ENCODE measurements at places on chromosomes 7 and 10.

DNA sequence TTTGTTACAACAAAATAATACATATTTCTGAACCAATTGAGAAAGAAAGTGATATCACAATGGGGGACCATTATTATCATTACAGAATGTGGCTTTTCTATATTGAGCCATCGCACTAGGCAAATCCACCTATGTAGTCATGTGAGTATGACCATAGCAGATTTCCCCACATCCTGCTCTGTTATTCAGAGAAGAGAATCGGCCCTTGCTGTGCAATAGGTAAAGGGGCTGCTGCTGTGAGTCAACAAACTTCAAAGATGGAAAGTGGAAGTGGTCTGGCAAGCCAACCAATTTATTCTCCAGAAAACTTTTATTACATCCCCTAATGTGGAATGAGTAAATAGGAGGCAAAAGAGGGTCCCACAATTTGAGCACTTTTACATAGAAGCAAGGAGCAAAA is 573.4 kb downstream of the ETV1 start:
- no peak for DNase-seq

DNA sequence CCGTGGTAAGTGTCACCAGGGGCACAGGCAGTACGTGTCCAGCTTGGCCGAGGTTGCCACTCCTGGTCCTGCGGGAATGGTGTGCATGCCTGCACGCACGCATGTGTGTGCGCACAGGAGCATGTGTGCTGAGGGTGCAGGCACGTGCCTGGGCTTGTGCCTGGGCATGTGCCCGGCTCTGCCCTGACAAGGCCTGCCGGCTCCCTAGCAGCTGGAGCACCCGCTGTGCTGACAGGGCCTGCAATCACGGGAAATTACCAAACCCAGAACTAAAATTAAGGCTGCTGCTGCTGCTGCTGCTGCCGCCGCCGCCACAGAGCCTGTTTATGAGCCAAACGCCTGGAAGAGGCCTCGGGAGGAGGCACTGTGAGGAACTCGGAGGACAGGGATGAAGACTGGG is 28.7 kb downstream of the GHRHR start:
- no peak for DNase-seq

- DNase-seq = peak; percentile 89
Measured at GRCh38 chr10:102241444-102242117, at the start of gene PITX3. TSS of gene PITX3 (minus strand) at chr10:102241512. CDS start at chr10:102232080, 9,432 bp downstream.

GRCh38 chr10:34231441-34232180 is 583.5 kb downstream of the PARD3 start:
- DNase-seq = no peak

- DNase-seq = no peak
Measured at GRCh38 chr7:3069771-3070449, 26.2 kb upstream of the CARD11 start.

GRCh38 chr7:140672382-140673062 is at the start of gene ADCK2:
TSS of gene ADCK2 (plus strand) at chr7:140672945. CDS start at chr7:140673331, 386 bp downstream.
- no peak for DNase-seq

DNA sequence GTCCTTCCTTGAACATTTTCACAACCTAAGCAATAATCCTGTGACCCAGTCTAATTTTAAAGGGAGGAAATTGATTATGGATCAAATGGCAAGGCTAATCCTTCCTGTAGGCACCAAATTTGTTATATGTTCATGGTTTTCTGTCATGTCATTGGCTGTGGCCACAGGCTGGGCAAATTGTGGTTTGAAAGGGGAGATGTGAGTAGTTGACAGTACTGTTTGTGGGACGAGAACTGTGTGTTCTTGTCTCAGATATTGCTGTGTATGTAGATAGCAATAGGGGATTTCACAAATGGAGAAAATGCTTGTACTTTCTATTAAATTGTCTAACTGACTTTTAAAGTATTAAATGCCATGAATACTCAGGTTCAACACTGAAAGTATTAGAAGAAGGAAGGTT is 8.1 kb upstream of the PRKG1 start:
- no peak for DNase-seq

GRCh38 chr10:133278577-133279265 is 2.1 kb upstream of the ADAM8 start:
- DNase-seq = peak; percentile 47

DNA sequence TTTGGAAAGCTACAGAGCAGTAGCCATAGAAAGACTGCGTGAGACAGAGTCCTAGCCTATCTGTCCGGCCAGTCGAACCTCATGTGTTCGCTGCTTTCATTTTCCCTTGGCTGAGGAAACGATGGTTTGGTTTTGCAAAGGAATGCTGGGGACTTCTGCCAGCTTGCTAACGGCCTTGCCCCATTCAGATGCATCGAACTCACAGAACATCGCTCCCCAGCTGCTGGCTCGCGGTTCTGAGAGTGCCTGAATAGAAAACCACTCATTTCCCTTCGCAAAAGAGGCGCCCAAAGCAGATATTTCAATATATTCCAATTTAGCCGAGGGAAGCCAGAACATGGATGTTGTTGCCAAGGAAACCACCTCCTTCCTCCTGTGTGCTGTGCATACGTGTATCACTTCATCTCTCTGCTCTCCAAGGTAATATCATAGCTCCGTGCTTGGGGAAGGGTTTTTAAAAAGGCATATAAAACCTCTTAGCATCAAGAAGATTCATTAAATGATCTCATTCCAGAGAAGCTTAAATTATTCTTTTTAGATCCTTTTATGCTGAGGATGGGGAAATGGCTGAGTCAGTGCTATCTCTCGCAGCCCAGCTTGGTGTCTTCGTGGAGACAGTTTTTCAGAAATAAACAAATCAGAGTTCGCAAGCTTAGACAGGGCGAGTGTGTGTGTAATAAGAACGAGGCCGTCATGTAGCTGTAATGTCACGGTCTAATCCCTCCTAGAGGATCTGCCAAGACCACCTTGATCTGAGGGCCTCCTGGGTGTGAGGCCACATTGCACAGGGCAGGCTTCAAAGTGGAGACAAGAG is 215.2 kb downstream of the RPS24 start:
- DNase-seq = peak; percentile 70

DNA sequence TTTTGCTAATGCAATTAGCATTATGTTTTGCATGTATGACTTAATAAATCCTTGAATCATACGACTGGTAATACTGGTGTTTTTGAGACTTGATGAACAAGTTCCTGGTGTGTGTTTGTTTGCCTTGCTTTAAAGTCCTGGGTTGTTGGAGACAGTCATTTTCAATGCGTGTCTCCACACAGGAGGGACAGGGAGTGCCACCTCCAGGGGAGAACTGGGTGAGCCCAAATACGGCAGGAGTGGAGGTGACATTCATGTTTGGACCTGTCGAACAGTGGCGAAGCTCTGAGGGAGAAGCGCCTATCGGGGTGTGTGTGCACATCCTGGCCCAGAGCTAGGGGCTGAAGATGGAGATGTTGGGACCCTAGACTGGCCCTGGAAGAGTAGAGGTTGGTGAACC is 43.8 kb downstream of the DAGLB start:
- DNase-seq = no peak

GRCh38 chr7:156832195-156832877 is 60.6 kb downstream of the LMBR1 start:
- no peak for DNase-seq

DNA sequence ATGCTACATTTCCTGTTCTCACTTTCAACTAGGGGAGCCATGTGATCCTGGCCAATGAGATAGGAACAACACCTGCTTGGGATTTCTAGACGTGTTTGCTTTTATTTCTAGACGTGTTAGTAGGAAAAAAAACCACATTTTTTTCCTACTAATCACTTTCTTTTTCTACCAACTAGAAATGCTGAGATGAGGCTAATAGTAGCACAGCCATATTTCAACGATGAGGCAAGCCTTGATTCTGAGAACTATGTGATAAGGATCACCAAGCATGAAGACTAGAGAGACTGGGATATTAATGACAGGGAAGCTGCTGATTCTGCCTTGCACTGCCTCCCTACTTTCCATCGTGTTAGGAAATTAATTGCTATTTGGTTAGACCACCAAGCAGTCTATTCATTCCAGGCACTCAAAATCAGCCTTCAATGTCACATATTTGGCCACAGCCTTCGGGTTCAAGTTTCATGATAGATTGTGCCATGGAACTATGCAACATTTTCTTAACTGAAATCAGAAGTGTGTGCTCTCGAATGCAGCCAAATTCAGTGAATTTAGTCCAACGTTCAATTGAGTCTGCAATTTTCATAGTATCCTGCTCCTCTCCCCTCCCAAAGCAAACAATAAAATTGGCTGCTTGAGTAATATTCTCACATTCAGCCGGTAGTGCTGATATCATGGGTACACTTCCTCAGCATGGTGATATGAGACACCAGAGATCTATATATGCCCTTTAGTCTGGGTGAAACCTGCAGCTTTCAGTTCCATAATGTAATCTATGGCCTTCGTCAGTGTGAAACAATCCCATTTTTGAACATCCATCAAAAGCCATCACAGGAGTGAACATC is 98.1 kb downstream of the GPR37 start:
- DNase-seq = no peak

DNA sequence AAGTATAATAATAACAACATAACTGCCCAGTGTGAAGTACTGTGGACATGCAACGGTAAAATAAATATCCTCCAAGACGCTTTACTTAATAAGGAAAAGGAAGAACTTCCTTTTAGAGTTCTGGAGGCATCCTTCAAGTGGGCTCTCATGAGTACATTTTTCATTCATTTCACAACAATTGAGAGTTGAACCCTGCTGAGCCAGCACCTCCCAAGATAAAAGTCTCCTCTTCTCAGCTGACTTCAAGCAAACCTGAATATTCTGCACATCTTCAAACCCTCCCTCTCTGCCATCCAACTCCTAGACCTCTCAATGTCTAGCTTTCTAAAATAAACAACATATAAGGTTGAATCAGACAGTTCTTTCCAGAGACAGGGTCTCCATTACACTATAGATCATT is 7.5 kb downstream of the CCDC71L start:
- DNase-seq = no peak

- peak; percentile 79 for DNase-seq
Measured at GRCh38 chr7:44461387-44461786, 29.1 kb downstream of the NUDCD3 start.

- no peak for DNase-seq
Measured at GRCh38 chr10:131053192-131053591, 258.3 kb downstream of the TCERG1L start.

DNA sequence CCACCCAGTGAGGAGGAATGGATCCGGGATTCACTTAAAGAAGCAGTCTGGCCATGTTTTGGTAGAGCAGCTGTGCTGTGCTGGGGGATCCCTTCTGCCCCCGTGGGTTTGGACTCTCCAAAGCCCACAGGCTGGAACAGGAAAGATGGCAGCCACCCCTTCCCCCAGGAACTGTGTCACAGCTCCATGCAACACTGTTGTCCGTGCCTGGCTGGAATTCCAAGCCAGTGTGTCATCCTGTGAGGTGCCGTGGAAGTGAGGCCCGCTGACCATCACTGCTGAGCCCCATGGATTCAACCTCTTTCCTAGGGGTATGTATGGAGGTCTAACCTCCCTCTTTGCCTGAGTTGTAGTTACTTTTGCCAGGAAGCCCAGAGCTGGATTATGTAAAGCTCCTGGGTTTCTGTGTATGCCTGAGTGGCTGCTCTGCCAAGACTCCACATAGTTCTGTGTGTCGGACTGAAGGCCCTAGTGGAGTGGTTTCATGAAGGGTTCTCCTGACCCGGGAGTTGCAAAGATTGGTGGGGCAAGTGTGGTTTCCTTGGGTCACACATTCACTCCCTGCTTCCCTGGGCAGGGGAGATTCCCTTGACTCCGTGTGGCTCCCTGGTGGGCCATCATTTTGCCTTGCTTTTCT is 35.1 kb upstream of the PCGF5 start:
- peak; percentile 58 for DNase-seq

- DNase-seq = no peak
Measured at GRCh38 chr10:115084277-115084850, 8.8 kb upstream of the ATRNL1 start.

- peak; percentile 59 for DNase-seq
Measured at GRCh38 chr10:119235356-119235755, 28.0 kb downstream of the GRK5 start.

- DNase-seq = peak; percentile 94
Measured at GRCh38 chr7:27364344-27364758, 121.7 kb downstream of the EVX1 start.

DNA sequence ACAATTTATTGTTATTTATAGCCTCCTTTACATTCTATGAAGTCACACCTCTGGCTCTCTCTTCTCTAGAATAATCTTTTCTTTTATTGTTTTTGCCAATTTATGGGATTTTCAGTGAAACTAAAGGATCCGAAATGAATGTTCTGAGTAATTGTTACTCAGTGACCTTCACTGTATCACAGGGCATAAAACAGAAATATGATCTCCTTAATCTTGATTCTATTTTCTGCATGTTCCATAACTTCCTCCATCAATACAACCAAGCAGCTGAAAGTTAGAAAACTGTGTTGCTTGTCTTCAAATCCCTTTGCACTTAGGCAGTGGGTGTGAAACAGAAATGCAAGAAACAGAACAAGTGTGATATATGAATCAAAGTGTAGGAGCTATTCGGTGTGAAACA is 57.4 kb upstream of the FERD3L start:
- no peak for DNase-seq

GRCh38 chr7:105876964-105877601 is 684 bp upstream of the ATXN7L1 start:
- peak; percentile 55 for DNase-seq

DNA sequence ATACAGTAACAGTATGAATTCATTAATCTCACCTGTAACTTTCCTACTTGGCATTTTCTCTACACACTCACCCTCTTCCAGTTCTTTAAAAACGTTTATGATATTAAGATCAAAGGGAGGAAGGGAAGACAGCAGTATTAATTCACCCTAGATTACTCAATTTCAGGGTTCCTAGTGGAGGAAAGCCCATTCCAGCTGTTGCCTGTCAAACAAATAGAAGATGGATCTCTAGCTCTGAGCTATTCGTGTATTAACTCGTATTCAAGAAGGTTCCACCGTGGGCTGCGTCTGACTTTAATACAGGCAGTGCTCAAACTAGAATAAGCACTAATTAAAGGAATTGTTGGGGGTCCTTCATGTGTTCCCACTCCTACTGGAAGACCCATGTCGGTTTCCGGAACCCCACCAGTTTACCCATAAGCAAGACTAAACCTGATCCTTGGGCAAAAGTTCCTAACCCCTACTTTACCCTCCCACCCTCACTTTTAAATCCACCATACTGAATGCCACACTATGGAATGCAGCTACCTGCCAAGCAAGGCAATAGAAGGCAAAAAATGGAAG is 2.1 kb downstream of the NANOS1 start:
- no peak for DNase-seq

DNA sequence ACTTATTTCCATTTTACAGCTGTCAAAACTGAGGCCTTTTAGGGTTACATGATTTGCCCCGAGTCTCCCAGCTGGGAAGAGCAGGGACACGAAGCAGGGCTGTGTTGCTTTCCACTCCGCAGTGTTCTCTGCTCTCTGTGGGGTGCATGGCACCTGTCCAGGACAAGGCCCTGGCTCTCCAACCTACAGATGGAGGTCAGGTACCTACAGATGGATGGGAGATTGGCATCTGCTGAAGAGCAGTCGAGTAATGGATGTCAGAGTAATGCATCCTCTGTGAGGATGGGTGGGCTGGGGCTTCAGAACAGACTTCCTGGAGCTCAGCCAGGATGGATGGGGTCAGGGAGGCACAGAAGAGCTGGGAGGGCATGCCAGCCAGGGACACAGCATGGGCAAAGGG is 85.0 kb downstream of the EMX2 start:
- DNase-seq = no peak

- peak; percentile 60 for DNase-seq
Measured at GRCh38 chr7:94344826-94345225, 49.9 kb upstream of the COL1A2 start.
